NAMALWA (cell line): ENCODE measurements at places on chromosomes 7 and 10.

DNA sequence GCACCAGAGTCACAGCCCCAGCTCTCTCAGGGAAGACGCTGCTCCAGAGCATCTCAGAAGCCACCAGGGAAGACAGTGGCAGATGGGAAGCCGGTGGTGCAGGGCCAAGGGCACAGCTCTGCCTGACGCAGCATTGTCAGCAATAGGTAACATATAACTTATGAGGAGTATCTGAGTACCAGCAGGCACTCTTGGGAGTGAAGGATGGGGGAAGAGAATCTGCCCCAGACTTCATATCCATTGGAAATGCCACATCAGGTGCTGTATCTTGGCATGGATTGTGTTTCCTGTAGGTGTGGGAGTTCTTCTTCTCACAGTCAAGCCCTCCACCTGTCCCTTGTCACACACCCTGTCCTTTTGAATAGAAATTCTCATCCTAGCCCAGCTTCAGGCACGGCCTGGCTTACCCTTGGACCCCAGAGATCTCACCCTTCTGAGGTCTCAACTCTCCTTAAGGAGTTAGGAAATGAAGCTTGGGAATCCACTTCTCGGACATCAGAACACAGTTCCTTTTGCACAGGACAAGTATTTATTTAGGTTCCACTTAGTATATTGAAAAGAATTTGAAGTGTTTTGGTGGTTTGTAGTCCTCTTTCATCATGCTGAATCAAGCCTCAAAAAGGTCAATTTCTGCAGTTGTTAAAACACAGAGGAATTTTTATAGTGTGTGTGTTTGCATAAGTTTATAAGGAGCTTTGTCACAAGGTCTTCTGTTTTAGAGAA lies 9.9 kb downstream of the EPDR1 start:
- DNase-seq = no peak

DNA sequence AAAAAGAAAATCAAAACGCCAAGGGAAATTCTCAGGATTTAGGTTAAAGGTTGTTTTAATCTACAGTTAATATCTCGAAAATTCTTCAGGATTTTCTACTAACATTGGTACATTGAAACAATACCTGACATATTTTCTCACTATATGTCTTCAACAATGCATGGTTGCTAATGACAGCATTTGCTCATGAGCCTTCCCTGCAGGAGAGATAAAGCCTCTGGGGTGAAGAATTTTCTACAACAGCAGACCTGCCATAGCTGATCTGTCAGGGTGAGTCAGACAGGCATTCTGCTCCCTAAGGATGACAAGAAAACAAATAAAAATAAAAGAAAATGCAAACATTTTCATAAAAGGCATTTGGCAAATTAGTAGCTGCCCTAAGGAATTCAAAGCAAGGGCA lies 11.7 kb upstream of the GPR37 start:
- no peak for DNase-seq

DNA sequence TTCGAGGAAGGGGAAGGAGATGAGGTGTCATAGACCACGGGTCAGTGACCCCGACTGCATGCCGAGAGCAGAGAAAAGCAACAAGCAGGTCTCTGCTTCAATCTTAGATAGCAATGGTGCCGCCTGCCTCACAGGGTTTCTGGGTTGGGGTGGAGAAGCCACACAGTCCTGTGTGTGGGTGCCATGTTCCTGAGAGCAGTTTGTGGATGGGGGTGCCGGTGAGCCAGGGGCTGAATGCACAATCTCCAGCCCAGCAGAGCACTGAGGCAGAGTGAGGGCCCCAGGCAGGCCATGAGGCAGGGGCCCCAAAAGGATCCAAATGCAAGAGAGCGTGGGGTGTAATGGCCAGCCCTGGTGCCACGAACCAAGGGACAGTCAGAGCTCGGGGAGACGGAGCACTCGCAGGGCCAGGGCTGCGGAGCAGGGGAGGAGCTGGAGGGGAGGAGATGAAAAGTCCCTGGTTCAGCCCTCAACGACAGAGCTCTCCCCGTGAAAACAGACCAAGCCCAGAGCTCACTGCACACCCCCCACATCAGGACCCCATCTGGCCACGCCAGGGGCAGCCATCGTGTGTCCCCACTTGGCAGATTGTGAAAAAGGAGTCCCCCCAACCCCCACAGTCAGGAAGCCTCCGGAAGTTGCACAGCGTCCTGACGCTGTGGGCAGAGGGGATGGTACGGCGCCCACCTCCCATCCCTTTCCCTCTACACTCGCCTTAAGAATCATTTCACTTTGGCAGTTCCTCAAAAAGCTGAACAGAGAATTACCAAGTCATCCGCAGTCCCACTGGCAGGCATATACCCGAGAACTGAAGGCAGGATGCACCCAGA lies 19.9 kb downstream of the WDR86 start:
- DNase-seq = no peak

- DNase-seq = no peak
These were observed 340.8 kb upstream of the KLF6 start for GRCh38 chr10:4125776-4126175.

GRCh38 chr10:73865459-73866442 lies 8.6 kb downstream of the CAMK2G start:
- peak; percentile 28 for DNase-seq

GRCh38 chr10:124279298-124279697 lies 139.4 kb downstream of the OAT start:
- peak; percentile 25 for DNase-seq

GRCh38 chr7:132533916-132534315 lies 42.4 kb downstream of the PLXNA4 start:
- no peak for DNase-seq

DNA sequence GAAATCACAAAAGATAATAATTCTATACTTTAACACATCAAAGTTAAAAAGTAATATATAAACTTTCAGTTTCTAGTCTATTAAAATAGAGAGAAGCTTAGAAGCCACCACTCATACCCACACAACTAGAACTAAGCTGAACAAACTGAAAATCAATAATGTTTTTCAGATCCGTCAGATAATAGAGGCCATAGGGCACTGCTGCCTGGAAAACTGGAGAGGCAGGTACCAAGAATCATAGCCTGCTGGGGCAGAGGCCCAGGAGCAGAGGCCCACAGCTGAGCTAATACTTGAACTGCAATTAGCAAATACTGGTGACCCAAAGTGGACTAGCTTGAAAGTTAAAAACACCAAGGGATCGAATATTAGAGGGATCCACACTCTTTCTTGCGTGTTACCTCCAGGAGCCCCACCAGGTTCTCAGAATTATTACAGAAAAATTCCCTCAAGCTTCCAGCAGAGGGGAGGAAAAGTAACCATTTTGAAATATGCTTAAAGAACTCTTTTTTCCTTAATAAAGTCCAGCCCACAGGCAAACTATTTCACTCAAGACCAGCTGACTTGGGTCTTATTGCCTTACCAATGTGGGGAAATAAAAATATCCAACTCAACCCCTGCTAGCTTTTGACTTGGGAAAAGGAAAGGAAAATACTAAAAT lies 774.1 kb upstream of the IGFBP3 start:
- DNase-seq = no peak
